ENCODE measurements at places on chromosomes 11 and 22. TPM values are rescaled to one million over a fixed set of nuclear protein-coding genes. Genes with fewer than 3 reads are reported as not detected.

DNA sequence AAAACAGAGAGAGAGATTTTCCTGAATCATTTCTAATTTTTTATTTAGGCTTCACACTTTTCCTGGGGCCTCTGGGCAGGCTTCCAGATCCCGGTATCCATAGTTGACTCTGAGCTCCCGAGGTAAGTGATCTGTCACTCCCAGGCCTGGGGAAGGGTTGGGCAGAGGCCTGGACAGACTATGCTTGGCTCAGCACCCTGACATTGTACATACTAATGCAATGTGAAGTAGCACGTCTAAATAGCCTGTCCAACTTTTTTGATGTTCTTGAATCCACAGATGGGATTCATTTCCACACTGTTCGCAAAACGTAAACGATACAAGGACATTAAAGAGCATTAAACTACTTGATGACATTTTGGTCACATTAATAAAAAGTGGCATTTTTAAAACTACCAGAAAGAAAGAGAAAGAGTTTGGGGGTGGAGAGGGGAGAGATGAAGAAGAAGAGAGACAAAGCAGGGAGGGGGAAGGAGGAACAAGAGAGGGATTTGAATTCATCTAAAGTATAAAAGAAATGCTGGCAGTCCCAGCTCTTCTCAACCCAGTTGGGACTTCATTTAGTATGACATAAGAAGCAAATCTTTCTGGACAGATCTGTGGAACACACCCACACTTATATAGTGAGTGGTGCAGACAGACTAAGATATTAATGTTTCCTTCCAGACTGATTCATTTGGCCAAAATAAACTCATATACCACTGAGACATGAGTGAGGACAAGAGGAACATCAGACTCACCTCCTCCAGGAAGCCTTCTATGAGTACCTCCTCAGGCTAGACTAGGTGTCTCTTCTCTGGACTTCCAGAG lies 514.2 kb downstream of the SOX6 start:
- no peaks in the 10 kb centered on the region for H3K27me3 ChIP-seq
- peaks cover 9% of the 10 kb centered on the region for H3K4me1 ChIP-seq
- no peak overlapping the region for H3K27ac ChIP-seq
- H3K4me3 ChIP-seq, result no peak overlapping the region
- no peak for DNase-seq

- H3K36me3 ChIP-seq, result no peaks in the 10 kb centered on the region
- no peak overlapping the region for H3K4me3 ChIP-seq
- H3K4me1 ChIP-seq, result no peaks in the 10 kb centered on the region
- H3K27me3 ChIP-seq, result no peaks in the 10 kb centered on the region
- no peak overlapping the region for H3K27ac ChIP-seq
- DNase-seq, result no peak
Observed at GRCh38 chr11:6670202-6670830, 12.8 kb downstream of the MRPL17 start.

DNA sequence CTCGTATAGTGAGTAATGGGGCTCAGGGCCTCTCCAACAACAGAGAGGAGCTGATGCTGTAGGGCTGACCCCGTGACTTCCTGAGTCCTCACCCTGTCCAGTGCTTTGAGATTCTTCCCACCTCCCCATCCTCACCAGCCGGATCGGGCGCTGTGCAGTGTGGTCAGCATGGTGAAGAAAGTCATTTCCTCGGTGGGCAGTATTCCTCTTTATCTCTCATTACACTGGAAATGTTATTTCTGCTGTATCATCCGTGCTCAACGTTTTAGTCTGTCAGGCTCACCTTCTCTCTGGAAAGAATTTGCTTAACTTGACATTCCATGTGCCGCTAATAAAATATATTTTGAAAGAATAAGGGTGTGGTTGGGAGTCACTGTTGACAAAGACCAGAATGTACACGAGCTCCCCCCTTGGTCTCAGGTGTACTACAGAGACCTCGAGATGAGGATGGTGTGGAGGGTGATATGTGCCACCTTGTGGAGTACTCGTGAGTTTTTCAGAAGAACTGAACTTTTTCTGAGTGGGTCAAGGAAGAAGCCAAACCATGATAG lies 25.7 kb upstream of the SCGB1A1 start:
- no peak overlapping the region for H3K27ac ChIP-seq
- no peaks in the 10 kb centered on the region for H3K27me3 ChIP-seq
- no peak for DNase-seq

PHF21B gene
- total RNA-seq, result 1.8 TPM

DYNC2H1 gene
- total RNA-seq, result 9.2 TPM

MUC15 gene
- total RNA-seq, result 0.42 TPM

UBQLNL gene
- total RNA-seq, result 0.46 TPM

IGHMBP2 gene
- 27.0 TPM for total RNA-seq

SCGB1C1 gene
- total RNA-seq, result not detected

OR10A4 gene
- total RNA-seq, result not detected

CYTH4 gene
- total RNA-seq, result 27.3 TPM

TTC17 gene
- 51.2 TPM for total RNA-seq

TSGA10IP gene
- not detected for total RNA-seq

SMIM35 gene
- total RNA-seq, result not detected

All from esophagus muscularis mucosa (tissue), 4 donors.